HT-29 (cell line): ENCODE measurements at places on chromosomes 2 and 18.

- no peak for DNase-seq
These were observed 150.0 kb upstream of the ARHGAP28 start for GRCh38 chr18:6579486-6579885.

GRCh38 chr2:146388757-146389156 is 1456.1 kb upstream of the ACVR2A start:
- DNase-seq: peak; percentile 13

GRCh38 chr2:8413589-8414135 is 268.2 kb upstream of the ID2 start:
- peak; percentile 31 for DNase-seq

DNA sequence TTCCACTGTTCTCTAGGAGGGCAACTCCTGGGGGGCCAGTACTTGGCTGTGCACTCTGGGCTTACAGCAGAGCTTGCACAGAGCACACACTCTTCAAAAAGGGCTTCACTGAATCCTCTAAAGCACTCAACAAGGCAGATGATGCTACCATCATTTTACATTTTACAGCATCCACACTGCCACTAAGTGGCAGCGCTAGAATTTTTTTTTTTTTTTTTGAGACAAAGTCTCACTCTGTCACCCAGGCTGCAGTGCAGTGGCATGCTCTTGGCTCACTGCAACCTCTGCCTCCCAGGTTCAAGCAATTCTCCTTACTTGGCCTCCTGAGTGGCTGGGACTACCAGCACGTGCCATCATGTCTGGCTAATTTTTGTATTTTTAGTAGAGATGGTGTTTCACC is 8.6 kb downstream of the AMMECR1L start:
- no peak for DNase-seq

GRCh38 chr18:45602926-45603325 is 12.3 kb upstream of the SLC14A2 start:
- DNase-seq: no peak

- DNase-seq: peak; percentile 79
These were observed 128.4 kb downstream of the IRS1 start for GRCh38 chr2:226671141-226671676.

DNA sequence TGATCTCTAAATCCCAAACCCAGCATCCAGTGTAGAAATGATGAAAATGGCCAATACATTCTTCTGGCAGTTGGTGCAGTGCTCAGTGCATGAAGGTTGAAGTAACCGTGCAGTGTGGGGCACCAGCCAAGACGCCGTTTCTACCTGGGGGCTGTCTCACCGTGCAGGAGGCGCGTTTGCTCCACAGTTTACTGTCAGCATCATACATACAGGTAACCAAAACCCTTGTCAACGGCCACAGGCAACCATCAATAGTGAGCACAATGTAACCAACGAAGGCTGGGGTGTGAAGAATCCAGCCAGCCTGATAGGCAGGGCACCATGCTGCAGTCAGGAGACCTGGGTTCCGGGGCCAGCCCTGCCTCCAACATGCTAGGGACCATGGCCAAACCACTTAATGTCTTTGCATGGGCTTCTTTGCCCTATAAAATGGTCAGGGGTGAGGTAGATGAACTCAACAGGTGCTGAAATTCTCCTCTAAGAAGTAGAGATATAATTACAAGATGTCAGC is 127.5 kb upstream of the ID2 start:
- no peak for DNase-seq

DNA sequence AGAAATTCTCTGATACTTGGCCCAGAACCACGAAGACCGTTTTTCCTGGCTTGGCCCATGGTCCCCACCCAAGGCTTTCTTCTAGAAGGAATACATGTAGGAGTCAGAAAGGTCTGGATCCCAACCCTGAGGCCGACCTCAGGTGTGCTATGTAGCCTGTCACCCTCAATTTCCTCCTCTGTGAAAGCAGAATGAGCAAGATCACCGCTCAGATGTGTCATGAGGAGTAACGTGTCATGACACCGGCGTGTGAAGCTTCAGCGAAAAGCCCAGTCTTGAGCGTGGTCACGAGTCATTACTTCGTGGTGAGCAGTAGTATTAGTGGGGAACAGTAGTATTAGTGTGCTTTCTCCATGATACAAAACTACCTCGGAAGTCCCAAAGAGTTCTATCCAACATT is 103.4 kb downstream of the ALPK2 start:
- DNase-seq: no peak

DNA sequence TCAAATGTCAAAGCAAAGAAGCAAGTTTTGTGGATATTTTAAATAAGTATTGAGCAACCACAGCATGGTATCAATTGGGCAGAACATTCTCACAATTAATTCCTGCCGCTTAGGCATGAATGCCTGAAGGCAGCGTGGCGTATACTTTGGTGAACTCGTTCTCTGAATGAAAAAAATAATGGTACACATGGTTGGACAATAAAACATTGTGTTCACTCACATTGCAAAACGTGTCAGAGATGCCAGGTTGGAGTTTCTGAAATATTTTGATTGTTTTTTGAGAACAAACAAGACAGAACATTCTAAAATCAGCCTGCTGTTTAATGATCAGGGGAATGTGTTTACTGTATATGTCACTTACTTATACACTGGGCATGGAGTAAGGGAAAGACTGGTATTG is 254.2 kb downstream of the CDH2 start:
- DNase-seq: no peak

GRCh38 chr18:31041271-31042083 is 1.1 kb downstream of the DSC3 start:
- DNase-seq: no peak

DNA sequence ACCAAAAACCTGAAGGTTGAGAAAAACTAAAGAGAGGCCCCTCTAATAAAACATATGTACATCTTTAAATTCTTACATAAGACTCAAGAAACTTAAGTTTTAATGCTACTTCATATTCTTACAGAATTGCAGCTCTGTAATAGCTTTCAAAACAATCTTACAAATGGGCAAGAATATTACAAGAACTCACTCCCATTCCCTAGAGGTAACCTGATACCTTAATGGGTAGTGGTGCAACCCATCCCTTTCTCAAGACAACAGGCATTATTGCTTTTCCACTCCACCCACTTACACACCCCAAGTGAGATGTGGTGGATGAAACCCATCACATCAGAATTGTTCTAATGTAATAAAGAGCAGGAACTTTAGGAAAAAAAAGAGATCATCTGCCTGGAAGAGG is 103.7 kb downstream of the RBMS1 start:
- DNase-seq: no peak

GRCh38 chr2:3317871-3318590 is 59.6 kb downstream of the EIPR1 start:
- DNase-seq: no peak

- no peak for DNase-seq
These were observed 5.8 kb upstream of the PSD4 start for GRCh38 chr2:113167962-113168340.

DNA sequence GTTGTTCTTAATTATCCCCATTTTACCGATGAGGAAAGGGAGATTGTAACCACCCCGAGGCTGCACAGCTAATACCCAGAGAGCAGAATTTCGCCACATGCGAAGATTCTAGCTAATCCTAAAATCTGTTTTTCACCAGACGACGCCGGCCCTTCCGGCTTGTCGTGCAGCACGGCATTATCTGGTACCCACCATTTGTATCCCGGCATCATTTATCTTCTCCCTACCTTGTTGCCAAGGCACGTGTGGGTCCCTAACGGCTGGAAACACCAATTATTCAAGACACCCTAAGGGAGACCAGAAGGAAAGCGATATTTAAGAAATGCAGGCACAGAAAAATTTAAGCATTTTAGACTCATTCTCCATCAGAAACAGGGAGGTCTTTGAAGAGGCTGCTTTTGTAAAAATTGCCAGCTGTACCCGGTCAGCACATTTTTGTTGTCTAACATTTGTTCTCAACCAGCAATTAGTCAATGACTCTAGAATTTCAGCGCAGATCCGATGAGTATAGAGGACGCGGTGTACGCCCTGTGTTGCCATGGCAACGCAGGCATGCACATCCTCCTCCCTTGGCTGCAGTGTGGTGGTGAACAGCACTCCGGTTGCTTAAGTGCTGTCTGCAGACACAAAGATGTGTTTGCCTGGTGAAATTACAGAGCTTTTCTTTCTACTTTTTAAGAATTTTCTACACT is 111.6 kb downstream of the AGAP1 start:
- no peak for DNase-seq

GRCh38 chr2:70718241-70718640 is 49.8 kb downstream of the ADD2 start:
- no peak for DNase-seq

GRCh38 chr2:95026471-95027368 is 1.2 kb downstream of the MAL start:
- DNase-seq: no peak

GRCh38 chr2:206069417-206069816 is 16.6 kb downstream of the INO80D start:
- no peak for DNase-seq

- DNase-seq: peak; percentile 68
These were observed 25.4 kb downstream of the WDR75 start for GRCh38 chr2:189466656-189467055.

DNA sequence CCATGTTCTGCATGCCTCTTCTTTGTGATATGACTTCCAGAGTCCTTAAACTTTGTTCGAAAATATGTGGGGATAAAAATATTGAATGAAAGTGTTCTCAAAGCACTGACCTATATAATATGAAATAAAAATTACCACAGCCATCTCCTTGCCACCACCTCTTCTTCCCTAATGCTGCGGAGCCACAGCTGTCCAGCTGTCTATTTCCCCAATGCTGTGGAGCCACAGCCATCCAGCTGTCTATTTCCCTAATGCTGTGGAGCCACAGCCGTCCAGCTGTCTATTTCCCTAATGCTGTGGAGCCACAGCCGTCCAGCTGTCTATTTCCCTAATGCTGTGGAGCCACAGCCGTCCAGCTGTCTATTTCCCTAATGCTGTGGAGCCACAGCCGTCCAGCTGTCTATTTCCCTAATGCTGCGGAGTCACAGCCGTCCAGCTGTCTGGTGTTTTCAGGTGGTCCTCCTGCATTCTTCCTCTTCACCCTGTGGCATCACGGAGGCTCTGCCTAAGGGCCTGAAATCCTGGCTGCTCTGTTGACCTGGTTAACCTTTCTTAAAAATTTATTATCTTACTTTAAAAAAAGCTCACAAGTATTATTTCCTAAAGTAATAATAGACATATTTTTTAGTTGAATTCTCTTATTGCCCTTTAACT is 266.1 kb upstream of the MEX3C start:
- DNase-seq: no peak

DNA sequence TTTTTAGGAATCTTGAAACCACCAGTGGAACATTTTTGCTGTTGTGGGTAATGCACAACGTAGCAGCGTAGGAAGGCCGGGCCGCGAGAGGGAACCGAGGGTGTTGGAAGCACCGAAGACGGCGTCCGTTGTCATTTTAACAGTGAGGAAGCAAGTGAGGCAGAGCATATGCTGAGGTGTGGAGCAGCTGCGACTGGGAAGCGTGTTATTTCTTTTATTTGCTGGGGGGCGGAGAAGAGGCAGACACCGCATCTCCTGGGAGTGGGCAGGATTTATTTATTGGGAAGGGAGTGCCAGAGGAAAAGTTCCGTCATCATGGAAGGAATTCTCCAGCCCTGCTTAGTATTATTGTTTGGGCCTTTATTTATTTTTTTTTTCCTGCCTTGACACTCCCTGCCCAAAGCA is 232.8 kb downstream of the KLHL29 start:
- DNase-seq: no peak

DNA sequence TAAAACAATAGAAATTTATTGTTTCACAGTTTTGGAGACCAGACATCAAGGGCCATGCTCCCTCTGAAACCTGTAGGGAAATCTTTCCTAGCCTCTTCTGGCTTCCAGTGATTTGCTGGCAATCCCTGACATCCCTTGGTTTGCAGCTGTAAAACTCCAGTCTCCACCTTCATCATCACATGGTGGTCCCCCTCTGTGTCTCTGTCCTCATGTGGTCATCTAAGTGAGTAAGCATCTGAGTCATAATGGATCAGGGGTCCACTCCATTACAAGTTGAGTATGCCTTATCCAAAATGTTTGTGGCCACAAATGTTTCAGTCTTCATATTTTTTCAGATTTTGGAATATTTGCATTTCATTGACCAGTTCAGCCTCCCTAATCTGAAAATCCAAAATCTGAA is 5.6 kb upstream of the SGPP2 start:
- DNase-seq: no peak

GRCh38 chr2:39930175-39930917 is 151.3 kb upstream of the THUMPD2 start:
- DNase-seq: no peak

GRCh38 chr2:97805776-97806175 is 92.4 kb downstream of the ZAP70 start:
- DNase-seq: no peak

DNA sequence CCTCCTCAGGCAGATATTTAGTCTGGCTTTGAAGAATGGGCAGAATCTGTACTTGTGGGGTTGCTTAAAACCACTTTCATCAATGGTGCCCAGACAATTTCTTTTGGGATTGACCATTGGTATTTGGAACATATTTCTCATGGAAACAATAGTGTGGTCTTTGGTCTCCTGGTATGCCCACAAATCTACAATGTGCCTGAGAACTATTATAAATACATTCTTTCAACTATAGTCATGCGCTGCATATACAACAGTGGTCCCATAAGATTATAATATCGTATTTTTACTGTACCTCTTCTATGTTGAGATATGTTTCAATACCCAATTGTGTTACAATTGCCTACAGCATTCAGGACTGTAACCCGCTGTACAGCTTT is 34.8 kb upstream of the PPP4R1 start:
- no peak for DNase-seq

DNA sequence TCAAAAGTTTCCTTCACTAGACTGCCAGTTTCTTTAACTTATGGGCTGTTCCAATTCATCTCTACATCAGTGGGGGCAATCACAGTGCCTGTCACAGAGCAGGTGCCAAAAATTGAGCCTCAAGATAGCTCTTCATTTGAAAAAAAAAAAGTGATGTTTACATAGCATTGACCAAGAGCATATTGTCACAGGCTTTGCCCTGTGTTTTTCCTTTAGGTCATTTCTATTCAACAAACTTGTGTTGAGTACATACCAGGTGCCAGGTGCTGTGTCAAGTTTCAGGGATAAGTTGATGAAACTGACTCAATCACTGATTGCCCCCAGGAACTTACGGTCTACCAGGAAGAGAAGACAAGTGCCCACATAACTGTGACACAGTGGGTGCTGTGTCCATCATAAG is 22.2 kb upstream of the NT5C1B start:
- DNase-seq: no peak

- DNase-seq: peak; percentile 94
These were observed 55.9 kb upstream of the CTLA4 start for GRCh38 chr2:203811491-203812221.

DNA sequence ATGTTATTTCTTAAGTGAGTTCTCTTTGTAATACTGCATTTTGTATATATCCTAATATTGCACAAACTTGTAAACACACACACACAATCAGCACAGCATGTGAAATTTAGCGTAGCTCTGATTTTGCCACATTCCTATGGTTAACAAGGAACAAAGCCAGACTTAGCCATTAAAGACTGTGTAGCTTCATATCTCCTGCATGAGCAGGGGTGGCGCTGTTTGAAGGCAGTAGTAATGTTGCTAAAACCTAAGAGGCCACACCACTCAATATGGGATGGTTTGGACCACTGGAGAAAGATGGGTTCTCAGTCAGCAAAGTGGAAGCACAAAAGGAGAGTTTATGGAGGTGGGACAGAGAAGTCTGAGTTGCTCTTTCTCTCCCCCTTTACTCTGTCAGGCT is 61.1 kb upstream of the RND3 start:
- DNase-seq: peak; percentile 52
